ENCODE measurements at places on chromosomes 2 and 18.

- DNase-seq = no peak
These were observed 144.1 kb upstream of the MGAT5 start for GRCh38 chr2:134109725-134110124.

DNA sequence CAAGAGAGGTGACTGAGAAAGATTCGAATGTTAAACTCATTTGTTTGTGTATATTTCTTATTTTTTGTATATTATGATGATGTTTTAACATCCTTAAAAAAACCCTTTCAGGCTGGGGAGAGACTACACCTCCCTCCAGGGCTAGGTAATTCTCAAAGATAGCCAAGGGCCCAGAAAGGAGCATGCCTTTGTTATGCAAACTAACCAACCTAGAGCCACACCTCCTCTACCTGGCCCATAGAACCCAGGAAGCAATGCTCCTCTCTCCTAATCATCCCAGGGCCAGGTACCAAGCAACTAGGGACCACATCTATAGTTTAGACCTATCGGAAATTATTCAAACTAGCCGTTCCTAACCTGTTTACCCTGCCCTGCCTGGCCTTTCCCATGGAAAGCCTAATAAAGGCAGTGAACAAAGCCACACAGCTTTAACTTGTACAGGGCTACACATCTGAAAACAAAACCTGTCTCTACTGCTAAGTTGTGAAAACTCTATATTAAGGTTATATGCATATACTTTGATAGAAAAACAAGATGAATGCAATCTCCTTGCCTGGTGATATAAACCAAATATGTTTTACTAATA is 79.7 kb downstream of the COLEC12 start:
- no peak for DNase-seq

GRCh38 chr18:51480407-51481261 is 283.2 kb upstream of the MEX3C start:
- no peak for DNase-seq

- DNase-seq = no peak
These were observed 225.5 kb downstream of the AGAP1 start for GRCh38 chr2:235719146-235719942.
